ENCODE measurements at places on chromosomes 13 and 19.
A peak's percentile ranks its signal among the peaks of the same experiment; 100 is the strongest.

DNA sequence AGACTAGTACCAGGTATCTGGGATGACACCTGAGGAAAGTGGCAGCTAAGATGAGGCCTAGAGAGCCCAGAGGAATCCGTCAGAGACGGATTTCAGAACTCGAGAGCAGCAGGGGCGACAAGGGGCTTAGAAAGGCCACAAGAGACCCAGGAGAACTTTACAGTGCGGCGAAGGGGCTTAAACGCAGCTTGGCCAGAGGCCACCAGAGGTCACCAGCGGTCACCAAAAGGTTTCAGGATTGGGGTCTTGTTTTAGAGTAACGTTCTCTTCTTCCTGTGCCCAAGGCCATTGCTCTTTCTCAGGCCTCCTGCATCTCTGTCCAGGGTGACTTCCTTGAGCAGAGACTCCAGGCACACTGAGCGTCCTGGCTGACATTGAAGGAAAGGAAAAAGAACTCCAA lies 2.2 kb downstream of the ZSCAN22 start:
- no peak for DNase-seq

DNA sequence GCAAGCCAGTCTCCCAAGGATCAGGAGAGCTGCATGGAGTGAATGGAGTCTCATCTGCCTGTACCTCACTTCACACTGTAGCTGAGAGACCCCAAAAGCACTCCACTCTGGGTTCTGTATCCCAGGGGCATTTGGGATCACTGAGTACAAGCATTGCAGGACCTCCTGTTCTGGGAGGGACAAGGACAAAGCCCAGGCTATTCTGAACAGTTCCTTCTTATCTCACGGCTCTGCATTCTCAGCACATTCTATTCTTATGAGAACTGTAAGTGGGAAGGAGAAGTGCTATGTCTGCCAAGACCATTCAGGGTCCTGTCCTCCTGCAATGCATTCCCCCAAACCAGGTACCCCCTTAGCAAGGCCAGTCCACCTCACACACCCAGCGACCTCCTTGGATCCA lies 42.8 kb downstream of the RNF6 start:
- DNase-seq = no peak

DNA sequence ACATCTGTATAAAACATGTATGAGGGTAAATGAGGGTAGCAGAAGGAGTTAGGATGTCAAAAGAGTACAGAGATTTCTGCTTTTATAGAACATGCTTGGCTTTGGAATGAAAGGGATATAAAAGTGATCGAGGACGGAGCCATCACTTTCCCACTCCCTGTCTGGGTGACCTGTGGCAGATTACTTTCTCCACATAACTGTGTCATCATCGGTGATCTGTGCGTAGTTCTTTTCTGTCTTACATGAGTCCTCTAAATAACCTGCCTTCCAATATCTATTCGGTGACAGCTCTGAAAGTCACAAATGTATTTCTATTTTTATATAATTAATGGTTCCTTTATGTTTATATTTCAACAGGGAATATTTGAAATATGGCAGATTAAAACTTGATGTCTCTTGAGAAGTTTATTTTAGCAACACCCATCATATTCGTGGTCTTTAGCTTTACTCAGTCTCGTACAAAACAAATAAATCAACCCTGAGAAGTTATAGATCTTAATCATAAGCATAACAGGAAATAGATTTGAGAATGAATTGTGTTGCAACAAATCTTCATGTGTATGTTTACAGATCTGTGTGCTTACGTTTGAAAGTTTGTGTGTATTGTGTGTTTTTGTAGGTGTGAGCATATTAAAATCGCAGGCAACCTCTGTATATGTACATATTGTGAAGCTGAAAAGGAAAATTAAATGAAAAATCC lies 1094.3 kb downstream of the EFNB2 start:
- no peak for DNase-seq

DNA sequence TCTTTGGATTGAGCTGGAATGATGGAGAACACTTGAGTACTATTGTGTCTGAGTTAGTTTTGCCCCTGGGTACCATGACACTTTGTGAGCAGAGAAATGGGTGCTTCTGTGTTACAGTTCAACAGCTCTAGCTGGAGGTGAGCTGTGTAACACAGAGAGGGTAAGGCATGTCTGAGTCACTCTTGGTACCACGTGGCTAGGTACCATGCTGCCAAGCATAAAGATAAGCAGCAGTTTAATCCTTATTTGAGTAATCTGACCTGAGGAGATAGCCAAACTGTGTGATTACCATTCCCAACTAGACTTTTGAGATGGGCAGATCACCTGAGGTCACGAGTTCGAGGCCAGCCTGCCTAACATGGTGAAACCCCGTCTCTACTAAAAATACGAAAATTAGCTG lies 122.0 kb downstream of the OLFM4 start:
- DNase-seq = no peak

GRCh38 chr19:6066661-6067646 lies 43.3 kb downstream of the RFX2 start:
- DNase-seq = peak; percentile 53

GRCh38 chr13:40522282-40522681 lies 144.2 kb downstream of the FOXO1 start:
- no peak for DNase-seq

DNA sequence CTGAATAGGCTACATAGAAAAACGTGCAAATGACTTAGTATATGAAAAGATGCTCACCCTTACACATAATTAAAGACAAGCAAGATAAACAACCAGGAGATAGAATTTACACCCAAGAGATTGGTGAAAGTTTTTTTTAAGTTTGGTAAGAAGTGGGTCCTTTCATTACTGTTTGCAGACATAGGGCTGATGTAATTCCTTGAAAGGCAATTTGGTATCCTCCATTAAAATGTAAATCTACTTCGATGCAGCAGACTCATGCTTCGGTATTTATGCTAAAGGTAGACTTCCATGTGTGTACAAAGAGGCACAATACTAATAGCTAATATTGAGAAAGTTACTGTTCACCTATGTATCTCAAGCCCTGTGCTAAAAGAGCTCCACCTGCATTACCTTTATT lies 33.5 kb downstream of the CNMD start:
- DNase-seq = no peak

DNA sequence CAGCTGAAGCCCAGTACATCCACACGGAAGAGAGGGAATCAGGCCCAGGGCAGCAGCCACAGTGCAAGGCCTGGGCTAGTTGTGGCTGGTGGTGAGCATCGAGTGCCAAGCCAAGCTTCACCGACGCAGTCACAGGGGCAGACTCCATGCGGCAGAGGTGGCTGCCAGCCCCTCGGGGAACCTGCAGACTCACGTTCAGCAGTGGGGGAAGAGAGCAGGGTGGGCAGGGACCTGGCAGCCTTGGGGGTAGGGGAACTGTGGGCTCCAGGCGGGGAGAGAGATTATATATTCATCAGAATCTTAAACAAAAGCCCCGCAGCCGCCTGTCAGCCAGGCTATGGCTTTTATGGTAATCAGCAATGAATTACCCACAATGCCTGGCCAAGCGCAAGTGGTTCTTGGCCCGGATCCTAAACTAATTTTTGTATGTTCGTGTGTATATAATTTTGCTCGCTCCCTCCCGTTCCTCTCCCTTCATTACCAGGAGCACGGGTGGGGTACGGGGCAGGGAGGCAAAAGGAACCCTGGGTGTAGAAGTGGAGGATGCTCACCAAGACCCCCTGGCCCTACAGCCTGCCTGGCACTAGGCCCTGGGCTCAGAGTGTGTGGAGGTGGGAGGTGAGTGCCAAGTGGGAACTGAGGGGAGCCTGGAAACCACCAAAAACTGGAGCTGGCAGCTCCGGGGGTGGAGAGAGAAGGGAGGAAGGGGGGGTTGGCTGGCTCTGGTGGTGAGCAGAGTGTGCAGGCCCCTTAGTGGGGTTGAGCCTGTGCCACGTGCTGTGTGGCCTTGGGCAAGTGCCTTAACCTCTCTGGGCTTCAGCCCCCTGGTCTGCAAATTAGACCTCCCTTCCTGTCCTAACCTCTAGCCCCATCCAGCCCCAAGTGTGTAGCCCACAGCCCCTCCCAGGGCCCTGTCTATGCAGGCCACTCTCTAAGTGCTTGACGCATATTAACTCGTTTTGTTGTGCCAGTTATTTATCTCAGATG lies 31.9 kb downstream of the PTPRS start:
- no peak for DNase-seq

DNA sequence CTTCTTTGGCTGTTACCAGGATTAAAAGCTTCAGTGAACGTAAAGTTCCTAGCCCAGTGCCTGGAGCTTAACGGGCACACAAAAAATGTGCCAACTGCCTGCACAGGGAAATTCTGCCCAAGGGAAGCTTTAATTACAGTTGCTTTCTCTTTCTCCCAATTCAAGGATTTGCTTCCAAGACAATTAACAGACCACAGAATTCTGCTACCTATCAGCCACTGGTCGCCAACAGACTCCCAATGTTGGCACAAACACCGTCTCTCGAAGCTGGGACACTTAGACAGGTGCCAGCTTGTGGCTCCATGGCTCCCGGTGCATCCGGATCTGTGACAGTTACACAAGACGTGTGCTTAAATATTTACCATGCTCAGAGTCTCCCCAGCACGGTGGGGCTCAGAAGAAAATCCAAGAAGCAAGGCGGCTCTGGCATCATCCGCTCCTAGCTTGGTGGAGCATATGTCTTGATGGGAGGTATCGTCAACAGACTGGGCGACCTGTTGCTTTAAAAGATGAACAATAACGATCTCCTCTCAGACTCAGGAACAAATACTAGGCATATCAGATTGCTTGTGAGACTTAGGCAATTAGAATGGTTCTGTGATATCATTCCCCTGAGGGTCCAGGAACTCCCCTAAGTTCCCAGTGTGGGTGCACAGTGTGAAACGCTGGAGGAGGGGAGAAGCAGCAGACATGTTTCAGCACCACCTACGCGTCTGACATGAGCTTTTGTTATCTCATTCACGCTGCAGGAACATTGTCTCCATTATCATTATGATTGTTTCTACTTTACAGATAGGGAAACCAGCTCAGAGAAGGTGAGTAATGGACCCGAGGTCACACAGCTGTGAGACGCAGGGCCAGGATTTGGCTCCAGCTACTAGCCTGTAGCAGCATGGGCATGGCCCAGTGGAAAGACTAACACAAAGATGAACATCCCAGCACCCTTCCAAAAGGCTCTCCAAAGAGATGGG lies 61.6 kb downstream of the ALOX5AP start:
- no peak for DNase-seq

DNA sequence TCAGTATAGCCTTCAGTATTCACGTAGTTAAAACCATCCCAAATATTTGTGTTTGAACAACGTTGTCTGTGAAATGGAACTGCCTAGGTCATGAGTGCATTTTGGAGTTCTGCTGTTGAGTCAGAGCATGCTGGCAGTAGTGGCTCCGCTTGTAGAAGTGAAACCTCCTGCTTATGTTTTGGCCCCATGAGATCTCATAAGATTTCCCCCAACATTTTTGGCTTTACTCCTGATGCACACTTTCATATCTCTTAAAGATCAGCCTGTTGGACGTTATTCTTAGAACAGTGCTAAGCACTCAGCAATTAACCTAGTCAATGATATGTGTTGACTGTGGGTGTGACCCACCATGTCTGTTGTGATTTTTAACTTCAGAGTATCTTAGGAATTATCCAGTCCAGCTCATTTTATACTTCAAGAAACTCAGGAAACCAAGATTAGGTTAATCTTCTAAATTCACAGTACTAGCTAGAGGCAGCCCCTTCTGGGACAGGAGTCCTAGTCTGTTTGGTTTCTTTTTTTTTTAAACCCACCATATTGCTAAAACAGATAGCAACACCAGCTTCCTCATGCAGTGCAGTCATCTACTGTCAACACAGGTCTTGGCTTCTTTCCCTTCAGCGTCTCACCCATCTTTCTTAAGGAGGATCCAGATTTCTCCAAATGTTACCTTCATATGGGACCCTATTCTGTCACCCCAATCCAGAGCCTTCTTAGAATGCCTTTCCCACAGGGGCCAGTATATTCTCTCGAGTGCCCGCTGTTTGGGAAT lies 26.2 kb downstream of the RAP2A start:
- DNase-seq = no peak

- DNase-seq = no peak
These were observed 20.3 kb downstream of the LYL1 start for GRCh38 chr19:13082192-13083007.

DNA sequence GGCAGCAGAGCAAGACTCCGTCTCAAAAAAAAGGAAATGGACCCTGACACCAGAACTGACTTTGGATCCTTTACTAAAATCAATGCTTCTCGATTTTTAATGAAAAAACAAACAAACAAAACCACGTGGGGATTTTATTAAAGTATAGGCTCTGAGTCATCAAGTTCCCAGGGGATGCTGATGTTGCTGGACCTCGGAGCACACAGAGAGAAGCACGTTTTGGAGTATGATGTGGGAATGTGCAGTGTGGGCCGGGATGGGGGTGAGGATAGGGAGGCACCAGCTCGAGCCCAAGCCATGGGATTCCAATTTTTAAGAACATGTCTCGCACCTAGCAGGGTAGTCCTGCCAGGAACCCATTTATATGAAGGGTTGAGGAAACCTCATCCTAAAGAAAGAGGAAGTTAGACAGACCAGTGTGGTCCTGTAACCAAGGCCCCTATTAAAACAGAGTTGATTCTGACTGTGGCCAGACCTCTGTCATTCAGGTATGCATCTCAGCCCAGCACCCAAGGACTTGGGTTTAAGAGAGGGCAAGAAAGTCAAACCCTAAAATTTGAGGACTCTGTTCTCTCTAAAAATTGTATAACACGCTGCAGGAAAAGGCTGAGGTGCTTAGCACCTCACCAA lies 6.4 kb downstream of the FLT1 start:
- DNase-seq = no peak

DNA sequence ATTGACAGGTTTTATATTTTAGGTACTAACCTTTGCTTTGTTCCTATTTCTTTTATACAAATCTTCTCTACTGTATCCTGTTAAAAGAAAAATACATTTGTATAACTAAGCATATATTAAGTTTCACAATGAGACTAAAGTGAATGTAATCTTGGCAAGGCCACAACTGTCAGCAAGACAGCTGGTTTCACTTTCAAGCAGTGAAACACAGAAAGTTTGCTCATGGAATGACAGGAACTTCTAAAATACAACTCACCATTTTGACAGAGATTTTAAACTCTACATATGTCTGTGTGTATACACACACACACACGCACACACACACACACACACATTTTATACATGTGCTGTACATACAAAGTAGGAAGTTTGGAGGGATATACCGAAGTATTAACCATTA lies 53.3 kb downstream of the PARP4 start:
- no peak for DNase-seq

GRCh38 chr13:111489301-111489700 lies 168.9 kb downstream of the TEX29 start:
- no peak for DNase-seq

GRCh38 chr13:66222926-66223325 lies 1007.2 kb downstream of the PCDH9 start:
- DNase-seq = no peak

DNA sequence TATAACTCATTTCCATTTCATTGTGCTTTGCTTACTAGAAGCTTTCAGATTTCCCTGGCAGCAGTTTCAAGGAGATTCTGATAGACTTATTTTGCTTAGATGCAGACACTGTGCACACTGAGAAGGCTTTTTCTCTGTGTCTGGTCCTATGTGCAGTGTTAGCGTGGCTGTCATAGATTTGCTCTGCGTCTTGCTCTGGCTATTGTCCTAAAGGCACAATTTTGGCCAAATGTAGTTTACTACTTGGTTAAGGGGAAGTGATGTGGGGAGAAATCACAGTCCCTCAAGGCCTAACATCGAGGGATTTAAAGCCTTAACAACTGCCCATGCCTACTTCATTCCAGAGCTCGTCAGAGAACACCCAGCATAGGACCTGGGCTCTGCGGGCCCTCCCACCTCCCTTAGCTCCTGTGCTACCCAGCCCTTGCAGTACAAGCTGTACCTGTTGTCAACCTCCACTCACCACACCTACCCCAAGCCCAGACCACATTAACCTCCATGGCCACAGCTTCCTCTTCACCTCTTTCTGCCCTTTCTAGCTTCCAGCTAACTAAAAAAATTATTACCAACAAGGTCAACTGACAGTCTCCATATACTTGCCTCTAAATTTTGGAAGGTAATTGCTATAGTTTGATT lies 38.9 kb upstream of the KATNAL1 start:
- DNase-seq = no peak

Measured in LoVo (cell line).